Pons (tissue), 1 donor: ENCODE measurements at places on chromosomes 2 and 18.
A peak's percentile ranks its signal among the peaks of the same experiment; 100 is the strongest.

DNA sequence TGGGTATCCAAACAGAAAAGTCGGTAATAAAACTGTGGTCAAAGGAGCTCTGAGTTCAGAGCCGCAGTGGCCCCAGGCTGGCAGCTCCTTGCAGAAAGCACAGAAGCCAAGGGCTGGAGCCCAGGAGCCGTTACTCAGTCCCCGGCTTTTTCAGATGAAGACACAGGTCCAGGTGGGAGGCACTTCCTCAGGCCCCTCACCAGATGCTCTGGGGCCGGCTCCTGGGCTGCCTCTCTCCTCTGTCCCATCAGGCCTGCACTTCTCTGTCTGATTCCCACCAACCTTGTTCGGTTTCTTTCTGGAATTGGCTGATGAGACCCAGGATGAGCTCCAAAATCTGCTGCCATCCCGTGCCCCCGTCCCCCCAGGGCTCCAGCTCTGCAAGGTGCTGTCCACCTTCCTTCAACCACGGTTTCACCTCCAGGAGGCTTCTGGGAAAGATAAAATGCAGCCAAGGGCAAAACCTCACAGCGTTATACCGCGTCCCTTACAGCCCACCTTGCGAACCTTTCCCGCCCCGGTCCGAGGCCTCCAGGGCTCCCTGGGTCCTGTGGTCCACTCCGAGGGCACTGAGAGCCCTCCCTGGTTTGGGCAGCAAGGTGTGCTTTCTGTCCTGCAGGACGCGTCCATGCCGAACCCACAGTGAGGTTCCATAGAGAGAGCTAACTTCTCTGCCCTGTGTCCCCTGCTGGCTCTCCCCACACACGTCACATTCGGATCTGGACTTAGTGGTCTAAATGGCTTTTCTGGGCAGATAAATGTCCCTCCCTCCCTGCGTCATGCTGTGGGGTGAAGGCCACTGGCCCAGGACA lies 102.9 kb downstream of the TPO start:
- DNase-seq = no peak

- DNase-seq = no peak
Measured at GRCh38 chr18:77755187-77755586, 505.5 kb downstream of the GALR1 start.

GRCh38 chr2:200428961-200429665 lies 80.8 kb downstream of the KCTD18 start:
- DNase-seq = no peak

- DNase-seq = no peak
Measured at GRCh38 chr2:32925283-32925815, 21.4 kb upstream of the LTBP1 start.

DNA sequence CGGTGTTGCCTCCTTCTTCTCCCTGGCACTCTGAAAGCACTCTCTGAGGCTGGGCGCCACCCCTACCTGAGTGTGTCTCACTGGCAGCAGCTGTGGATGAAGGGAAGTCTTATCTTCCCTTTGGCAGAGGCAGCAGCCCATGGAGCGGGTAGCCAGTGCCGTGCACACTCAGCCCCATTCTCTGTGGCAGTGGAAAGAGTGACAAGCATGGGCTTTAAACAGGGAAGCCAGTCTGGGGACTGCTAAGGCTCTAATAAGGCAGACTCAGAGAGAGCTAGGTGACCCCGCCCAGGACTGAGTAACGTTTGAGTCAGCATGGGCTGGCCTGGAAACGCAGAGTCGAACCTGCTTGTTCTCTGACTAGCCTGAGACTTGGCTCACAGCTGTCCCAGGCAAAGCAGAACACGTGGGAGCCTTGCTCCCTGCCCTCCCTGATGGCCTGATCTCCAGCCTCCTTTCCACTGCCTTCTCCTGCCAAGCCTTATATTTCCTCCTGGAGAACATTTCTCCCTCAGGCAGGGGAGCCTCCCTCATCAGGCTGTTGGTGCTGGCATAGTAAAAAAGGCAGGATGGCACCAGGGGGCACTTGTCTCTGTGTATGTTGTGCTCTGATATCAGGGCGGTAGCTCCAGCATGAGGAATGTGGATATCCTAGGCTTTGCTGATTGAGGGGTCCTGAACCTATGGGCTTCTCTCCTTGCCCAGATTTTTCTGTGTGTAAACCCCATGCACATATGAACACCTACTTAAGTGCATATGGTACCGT lies 93.9 kb upstream of the LGALSL start:
- DNase-seq = no peak

DNA sequence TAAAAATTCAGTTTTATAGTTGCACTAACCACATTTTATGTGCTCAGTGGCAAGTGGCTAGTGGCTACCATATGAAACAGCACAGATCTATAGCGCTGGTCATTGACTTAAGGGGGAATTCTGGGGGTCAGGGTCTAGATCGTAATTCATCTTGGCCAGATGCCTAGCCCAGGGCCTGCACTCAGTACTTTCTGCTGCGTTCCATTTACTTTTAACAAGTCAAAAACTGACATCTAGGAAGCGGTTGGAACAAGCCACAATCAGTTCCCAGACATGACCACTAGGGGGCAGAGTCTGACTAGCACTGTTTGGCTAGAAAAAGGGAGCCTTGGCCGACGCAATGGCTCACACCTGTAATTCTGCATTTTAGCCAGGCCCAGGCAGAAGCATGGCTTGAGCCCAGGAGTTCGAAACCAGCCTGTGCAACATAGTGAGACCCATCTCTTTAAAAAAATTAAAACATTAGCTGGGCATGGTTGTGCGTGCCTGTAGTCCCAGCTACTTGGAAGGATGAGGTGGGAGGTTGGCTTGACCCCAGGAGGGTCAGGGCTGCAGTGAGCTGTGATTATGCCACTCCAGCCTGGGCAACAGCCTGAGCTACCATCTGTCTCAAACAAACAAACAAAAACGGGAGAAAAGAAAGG lies 9.0 kb upstream of the TMBIM1 start:
- peak; percentile 89 for DNase-seq

- no peak for DNase-seq
Measured at GRCh38 chr2:56519806-56520205, 336.0 kb downstream of the CCDC85A start.

DNA sequence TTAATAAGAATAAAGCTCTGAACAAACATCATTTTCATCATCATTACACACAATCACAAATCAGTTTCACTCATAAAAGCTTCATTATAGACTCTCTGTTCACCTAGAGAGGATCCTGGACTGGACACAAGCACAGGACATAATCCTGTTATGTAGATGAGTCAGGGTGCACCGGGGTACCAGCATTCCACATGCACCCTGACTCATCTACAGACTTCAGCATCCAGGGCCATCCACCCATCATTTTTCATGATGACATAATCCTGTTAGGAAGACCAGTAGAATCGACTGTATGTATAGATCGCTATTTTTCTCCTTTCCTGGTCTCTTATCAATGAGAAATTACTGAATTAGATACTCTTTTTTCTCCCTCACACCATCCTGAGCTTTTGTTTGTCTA lies 73.7 kb upstream of the PIK3C3 start:
- DNase-seq = no peak

DNA sequence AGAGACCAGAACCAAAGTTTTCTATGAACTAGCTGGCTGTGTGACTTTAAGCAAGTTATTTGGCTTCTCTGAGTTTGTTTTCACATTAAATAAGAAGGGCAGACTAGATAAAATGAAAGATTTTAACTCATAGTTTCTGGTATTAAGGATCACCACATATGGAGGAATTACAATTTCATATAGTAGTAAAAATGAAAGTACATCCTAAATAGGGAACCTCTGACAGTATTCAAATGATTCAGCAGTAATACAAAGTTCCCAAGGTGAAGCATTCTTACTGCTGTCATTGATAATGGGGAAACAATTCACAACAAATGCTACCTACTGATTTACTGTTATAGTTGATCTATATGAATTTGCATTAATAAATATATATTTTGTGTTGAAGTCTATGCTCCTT lies 170.3 kb upstream of the VRK2 start:
- no peak for DNase-seq

- no peak for DNase-seq
Measured at GRCh38 chr18:8983195-8983594, 119.3 kb upstream of the NDUFV2 start.

- no peak for DNase-seq
Measured at GRCh38 chr2:26864226-26864625, 16.3 kb downstream of the DPYSL5 start.

DNA sequence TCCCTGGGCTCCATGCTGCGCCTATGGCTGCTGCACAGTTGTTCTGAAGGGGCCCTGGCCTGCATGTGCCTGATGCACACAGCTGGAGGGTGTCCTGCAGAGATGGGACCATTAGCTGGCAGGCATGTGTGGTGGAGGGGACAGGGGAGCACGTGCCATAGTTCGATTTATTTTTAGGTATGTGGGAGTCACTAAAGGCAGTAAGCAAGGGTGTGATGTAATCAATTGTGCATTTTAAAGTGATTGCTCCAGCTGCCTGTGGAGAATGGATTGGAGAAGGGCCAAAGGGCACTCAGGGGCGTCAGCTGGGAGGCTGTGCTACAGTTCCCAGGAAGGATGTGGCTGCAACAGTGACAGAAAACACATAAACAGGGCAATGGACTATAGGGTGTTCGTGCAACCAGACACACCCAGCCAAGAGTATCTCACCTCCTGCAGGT lies 205.1 kb downstream of the ARL4C start:
- DNase-seq = no peak

GRCh38 chr18:48958951-48959350 lies 8.2 kb upstream of the SMAD7 start:
- DNase-seq = no peak

- DNase-seq = no peak
Measured at GRCh38 chr2:193670478-193670877, 1475.7 kb upstream of the TMEFF2 start.

DNA sequence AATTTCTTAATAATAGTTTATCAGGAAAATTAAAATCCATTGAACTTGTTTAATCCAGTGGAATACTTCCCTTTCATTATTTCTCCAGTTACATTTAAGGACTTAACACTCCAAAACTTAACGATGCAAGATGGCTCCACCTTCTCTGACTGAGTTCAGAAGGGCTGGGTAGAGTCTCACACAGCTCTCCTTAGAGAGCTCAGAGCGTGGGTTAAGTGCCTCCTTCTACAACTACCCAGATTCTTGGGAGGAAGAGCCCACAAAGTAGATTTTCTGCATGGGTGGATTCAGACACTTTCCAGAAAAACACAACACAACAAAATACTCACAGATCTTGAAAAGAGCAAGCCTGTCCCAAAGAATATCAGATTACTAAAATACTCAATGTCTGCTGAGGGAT lies 130.6 kb downstream of the THADA start:
- DNase-seq = no peak

- no peak for DNase-seq
Measured at GRCh38 chr2:19547321-19547720, 188.9 kb upstream of the OSR1 start.

- no peak for DNase-seq
Measured at GRCh38 chr18:22309191-22309590, 108.5 kb downstream of the CTAGE1 start.

DNA sequence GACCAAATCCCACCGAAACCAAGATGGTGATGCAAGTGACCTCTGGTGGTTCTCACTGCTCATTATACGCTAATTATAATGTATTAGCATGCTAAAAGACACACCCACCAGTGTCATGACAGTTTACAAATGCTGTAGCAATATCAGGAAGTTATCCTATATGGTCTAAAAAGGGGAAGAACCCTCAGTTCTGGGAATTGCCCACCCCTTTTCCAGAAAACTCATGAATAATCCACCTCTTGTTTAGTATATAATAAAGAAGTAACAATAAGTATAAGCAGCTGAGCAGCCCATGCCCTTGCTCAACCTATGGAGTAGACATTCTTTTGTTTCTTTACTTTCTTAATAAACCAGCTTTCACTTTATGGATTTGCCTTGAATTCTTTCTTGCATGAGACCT lies 31.0 kb upstream of the FMNL2 start:
- DNase-seq = no peak

- DNase-seq = no peak
Measured at GRCh38 chr2:71457123-71457915, 4.0 kb downstream of the DYSF start.

DNA sequence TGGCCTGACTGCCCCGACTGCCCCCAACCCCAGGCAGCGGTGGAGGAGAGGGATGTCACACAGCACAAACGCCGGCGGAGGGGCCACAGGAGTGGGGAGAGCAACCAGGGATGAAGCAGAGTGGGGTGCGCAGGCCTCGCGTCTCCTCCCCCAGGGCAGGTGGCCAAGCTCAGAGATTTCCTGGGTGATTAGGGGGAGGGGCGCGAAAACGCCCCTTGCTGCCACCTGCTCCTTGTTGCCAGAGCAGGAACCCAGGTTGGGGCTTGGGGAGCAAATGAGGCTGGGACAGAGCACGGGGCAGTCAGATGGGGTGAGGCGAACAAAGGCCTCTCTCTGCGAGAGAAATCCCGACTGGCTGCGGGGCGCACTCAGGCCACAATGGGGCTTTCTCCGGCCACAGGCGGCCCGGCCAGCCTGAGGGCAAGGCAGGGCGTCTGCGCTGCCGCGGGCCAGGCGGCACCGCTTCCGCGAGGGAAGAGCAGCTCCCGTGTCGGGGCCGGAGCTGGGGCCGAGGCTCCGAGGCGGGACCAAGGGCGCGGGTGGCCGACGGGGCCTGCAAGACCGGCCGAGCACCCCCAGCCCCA lies 11.5 kb downstream of the TEX44 start:
- DNase-seq = peak; percentile 95

GRCh38 chr2:223222397-223222796 lies 170.4 kb downstream of the KCNE4 start:
- no peak for DNase-seq

- no peak for DNase-seq
Measured at GRCh38 chr2:48711343-48711742, 44.2 kb downstream of the LHCGR start.

- no peak for DNase-seq
Measured at GRCh38 chr18:8499810-8500675, 109.2 kb upstream of the RAB12 start.

DNA sequence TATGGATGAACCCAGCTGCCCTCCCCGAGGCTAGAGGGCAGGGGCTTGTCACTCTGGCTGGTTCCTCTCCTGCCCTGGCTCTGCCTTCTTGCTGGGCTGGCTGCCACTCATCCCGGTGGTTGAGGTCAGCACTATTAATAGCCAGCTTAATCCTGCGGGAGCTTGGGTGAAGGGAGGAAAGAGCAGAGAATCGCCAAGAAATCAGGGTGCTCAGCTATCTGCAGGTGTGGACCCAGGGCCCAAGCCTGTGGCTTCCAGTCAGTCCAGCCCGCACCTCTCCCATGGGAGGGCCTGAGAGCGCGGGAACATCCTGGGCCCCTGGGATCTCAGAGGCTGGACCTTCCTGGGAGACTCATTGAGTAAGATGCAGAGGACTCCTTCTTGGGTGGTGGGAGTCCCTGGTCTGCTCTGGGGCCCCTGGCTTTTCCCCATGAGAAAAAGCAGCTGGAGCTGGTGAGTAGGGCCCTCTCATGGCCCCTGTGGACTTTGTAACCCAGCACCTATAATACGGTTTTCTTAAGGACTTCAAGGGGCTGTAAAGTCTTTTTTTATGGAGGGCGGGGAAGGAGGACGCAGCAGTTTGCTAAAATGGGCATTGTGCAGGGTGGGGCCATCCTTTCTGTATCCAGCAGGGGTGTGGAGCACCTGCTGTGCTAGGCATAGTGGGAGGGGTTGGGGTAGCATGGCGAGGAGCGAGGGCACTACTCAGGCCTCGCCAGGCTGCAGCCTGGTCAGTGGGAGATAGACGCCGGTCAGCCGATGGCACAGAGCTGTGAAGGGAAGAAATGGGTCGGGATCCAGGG lies 27.4 kb upstream of the CNNM3 start:
- DNase-seq = peak; percentile 62

GRCh38 chr2:66548422-66548821 lies 113.5 kb downstream of the MEIS1 start:
- no peak for DNase-seq

- no peak for DNase-seq
Measured at GRCh38 chr2:218953366-218953954, 6.0 kb upstream of the CDK5R2 start.
